ENCODE measurements at places on chromosomes 5 and 9.
A peak's percentile ranks its signal among the peaks of the same experiment; 100 is the strongest.

DNA sequence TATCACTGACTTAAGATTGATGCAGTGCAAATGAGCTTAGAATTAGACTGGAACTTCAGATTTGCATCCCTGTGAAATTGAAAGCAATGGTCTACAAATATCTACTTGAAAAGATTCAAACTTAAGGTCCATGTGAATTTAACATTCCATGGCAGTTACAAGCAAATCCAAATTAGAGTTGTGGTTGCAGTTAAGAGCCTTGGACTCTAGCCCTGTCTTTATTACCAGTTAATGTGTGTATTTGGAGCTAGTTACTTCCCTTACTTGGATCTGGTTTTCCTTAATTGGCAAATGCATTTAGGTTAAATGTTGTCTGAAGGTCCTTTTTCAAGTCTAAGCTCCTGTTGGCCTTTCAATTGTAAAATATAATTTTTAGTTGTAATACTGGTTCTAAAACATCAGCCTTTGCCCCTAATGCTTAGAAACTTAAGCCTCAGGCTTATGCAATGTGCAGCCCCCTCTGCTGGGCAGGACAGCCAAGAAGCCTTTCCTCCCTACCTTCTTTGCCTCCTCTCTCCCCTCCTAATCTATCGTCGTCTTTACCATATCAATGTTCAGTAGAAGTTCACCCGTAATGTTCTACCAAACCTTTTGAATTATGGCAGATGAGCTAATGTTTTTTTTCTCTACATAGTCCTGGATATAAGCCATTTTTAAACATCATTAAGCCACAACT, 59.5 kb downstream of the ERMP1 start:
- DNase-seq, result no peak

GRCh38 chr5:72531496-72532190, 24.4 kb upstream of the ZNF366 start:
- no peak for DNase-seq

DNA sequence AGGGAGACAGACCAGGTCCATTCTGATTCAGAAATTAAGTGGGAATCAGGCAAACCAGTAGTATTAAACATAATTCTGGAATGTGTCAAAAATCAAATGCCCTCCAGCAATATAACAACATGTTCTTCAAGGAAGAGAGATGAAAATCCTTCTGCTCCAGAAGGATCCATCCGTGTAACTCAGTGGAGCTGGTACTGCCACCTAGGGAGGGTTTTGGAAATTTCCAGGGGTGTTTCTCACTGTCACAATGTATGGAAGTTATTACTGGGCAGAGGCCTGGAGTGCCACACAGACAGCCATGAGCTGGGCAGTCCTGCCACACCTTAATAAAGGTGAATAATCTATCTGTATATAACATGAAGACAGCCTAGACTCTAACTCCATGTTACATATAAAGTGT, 87.5 kb downstream of the TTLL11 start:
- DNase-seq, result no peak

DNA sequence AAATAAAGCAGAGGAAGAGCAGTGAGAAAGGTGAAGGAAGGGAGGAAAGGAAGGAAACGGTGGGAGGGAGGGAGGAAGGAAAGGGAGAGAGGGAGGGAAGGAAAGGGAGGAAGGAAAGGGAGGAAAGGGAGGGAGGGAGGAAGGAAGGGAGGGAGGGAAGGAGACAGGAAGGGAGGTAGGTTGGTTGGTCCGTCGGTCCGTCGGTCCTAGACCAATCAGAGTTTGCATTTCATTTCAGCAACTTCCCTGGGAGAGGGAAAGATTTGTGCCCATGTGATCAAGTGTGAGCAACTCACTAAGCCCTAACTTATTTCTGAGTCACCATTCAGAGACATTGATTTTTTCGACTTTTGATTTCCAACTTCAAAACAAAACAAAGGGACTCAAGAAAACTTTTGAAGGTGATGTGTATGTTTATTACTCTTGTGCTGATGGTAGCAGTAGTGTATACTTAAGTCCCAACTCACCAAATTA, 18.8 kb downstream of the NANS start:
- no peak for DNase-seq

GRCh38 chr5:3122985-3123762, 371.7 kb upstream of the IRX2 start:
- DNase-seq, result no peak

DNA sequence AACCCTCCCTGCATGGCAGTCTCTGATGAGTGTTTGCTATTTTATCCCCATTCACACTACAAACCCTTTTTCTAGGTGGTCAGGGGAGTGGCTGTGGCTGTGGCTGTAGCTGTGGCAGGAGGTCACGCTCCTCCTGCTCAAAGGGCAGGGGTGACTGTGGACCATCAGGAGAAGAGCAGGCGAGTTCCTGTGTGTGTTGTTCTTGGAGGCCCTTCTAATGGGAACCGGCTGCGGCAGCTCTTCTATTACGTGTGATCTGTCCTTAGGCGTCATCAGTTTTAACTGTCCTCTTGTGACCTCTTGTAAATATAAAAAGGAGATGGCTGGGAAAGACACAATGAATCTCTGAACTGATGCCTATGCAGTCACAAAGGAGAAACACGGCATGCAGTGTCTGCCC, 65.1 kb downstream of the ANKH start:
- no peak for DNase-seq

GRCh38 chr5:377326-377981, 55.9 kb downstream of the AHRR start:
- DNase-seq, result no peak

- DNase-seq, result no peak
Measured at GRCh38 chr5:67636091-67636490, 439.5 kb upstream of the CD180 start.

GRCh38 chr5:84494453-84494852, 109.8 kb upstream of the EDIL3 start:
- no peak for DNase-seq

GRCh38 chr5:160312134-160312959, at the start of gene CCNJL:
Gene CCNJL (minus strand): TSS chr5:160312564. CDS start chr5:160311923, 641 bp downstream.
- DNase-seq, result no peak

- DNase-seq, result no peak
Measured at GRCh38 chr5:50646591-50646990, 19.8 kb upstream of the PARP8 start.

DNA sequence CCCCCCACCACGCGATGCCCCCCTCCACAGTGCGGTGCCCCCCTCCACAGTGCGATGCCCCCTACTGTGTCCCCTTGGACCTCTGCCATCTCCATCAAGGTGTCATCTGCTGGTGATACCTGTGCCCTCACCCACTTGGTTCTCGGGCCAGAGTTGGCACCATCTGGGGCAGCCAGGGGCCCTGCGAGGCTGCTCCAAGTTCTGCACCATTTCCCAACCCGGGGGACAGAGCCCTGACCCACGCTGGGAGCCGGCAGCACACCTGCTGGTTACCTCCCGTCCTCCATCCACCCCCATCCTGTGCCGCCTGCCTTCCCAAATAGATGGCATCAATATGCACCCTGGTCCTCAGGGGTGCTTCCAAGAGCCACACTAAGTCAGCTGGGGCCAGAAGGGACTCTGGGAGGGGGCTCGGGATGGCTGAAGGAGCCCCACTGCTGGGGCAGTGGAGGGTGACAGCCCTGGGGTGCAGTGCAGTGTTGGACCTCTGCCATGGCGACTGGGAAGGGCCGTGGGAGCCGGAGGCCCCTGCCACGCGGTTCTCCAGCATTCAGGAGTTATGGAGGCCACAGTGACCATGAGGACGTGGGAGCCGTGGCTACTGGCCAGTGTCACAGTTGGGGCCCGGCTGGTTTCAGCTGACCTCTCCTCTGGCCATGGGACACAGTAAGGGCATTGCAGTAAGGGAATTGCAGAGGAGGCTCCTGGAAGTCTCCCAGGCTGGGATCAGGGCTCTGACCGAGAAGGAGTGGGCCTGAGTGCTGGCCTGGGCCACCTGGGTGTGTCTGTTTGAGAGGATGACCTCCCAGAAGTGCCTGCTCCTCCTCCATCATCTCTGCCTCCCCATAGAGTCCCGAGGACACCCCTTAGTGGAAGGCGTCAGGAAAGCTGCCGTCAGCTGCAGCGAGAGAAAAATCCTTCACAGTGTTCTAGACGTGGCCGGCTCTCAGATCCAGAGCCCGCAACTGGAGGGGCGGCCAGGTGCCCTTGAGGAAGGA, 44.2 kb upstream of the NOTCH1 start:
- no peak for DNase-seq

- DNase-seq, result no peak
Measured at GRCh38 chr9:120714846-120715388, 647 bp upstream of the MEGF9 start.

DNA sequence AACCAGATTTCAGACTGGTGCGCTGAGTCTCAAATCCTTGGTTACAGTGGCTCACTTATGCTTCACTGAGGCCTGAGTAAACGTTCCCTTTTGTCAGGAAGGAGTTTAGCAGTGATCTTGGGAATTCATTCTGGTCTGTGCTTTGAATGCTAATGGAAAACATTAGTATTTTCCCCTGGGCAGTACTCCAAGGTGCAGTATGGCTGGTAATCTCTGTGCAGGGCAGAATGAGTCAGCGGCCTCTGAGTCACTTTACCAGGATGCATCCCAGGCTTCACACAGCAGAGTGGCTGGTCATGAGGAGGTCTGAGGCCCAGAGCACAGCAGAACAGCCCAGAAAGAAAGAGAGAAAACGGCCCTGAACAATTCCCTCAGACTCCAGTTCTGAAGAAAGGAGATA, 54.0 kb downstream of the PCA3 start:
- no peak for DNase-seq

- no peak for DNase-seq
Measured at GRCh38 chr5:132020568-132021339, 9.3 kb upstream of the ACSL6 start.

DNA sequence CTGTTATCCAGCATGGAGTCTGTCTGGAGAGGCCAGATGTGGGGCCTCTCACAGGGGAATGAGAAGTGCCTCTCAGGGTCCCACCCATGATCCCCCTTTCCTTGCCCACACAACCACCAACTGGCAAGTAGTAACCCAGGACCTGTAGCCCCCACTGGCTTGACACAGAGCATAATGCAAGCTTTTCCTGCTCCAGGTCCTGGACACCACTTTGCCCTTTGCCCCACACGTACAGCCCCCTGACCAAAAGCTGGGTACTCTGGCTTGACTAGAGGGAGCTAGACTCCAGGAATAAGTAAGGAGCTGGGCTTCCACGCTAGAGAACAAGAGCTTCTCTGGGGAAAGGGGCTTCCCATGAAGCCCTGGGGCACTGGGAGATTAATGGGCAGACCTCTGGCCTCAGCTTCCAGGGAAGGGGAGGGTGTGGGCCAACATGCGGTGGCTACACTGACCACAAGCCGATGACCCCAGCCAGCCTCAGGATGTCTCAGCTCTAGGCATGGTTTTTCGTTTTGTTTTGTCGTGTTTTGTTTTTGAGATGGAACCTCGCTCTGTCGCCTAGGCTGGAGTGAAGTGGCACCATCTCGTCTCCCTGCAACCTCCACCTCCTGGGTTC, 109.5 kb downstream of the C9orf50 start:
- no peak for DNase-seq

GRCh38 chr9:3099646-3100045, 255.8 kb upstream of the PUM3 start:
- no peak for DNase-seq

- DNase-seq, result no peak
Measured at GRCh38 chr9:3824581-3824980, 298.8 kb upstream of the RFX3 start.

GRCh38 chr9:114732823-114733222, 50.8 kb upstream of the TEX48 start:
- no peak for DNase-seq

DNA sequence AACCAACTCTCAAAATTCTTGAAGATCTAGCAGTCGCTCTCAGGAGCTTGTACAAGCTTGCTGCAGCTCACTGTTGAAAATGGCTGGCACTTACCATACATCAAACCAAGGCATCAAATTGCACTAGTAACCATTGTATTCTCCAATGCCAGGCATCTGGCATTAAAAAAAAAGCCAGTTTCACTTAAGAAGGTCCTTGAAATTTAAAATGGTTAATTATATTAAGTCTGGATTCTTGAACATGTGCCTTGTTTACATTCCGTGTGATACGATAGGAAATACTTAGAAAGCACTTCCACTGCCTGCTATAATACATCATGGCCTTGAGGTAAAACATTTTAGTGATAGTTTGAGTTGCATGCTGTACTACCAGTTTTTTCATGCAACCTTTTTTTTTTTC, 300.7 kb downstream of the KDM4C start:
- no peak for DNase-seq

- no peak for DNase-seq
Measured at GRCh38 chr5:170307575-170308465, 10.2 kb upstream of the LCP2 start.

DNA sequence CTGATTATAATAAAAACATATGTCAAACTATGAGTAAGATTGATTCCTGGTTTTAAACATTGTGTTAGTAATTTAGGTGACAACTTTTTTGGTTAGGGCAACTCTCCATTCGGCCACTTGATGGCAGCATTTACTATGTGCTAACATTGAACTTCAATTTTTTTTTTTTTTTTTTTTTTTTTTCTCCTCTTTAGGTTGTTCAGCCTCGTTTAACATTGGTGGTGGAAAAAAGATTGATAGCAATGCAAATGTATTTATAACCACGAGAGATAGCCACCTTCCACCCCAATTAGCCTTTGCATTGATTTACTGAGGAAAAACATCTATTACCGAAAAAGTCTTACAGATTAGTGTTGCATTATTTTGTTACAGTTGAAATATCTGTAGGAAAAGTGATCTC, 159.1 kb downstream of the CSNK1G3 start:
- no peak for DNase-seq

- peak; percentile 76 for DNase-seq
Measured at GRCh38 chr9:97038611-97039513, at the start of gene CTSV. Gene CTSV (minus strand): TSS chr9:97039142. CDS start chr9:97038043, 1,099 bp downstream.

- DNase-seq, result peak; percentile 18
Measured at GRCh38 chr5:157476702-157477408, 16.8 kb downstream of the NIPAL4 start.

DNA sequence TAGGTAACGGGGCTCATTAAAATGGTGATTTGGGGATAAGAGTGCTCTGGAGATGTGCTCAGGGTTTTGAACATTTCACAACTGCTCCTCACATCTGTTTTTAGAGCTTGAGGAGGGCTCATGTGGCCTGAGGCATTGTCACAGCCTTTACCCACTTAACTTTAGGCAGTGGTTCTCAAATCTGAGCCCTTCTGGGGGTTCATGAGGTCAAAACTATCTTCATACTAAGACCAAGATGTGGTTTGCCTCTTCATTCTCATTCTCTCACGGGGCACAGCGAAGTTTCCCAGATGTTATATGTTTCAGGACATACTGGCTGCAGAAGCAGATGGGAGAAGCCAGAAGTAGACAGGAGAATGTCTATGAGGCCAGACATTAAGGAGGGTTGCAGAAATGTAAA, 38.4 kb downstream of the STXBP1 start:
- DNase-seq, result no peak

- DNase-seq, result no peak
Measured at GRCh38 chr5:157965989-157966388, 107.0 kb upstream of the CLINT1 start.

- DNase-seq, result no peak
Measured at GRCh38 chr9:7402334-7403027, 397.1 kb downstream of the DMAC1 start.

DNA sequence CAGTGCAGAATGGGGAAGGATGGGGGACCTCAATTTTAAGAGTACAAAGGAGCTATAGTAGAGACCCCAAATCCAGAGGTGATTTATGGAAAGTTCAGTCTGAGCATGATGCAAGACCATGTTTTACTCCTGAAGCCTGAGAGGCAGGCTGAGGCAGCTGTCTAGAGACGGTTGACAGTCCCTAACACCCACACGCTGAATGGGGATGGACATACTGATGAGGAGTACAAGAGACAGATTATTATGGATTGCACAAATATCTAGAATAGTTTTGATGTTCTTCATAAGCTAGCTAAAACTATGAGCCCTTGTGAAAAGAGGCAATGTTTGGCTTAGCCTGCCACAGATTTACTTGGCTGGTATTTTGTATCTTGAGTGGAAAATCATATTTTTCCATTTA, 64.5 kb downstream of the PRR16 start:
- DNase-seq, result no peak
